ENCODE measurements at places on chromosomes 16 and 17.
A peak's percentile ranks its signal among the peaks of the same experiment; 100 is the strongest.

GRCh38 chr16:9099131-9099625 is 7.7 kb downstream of the HAPSTR1 start:
- no peak for DNase-seq

DNA sequence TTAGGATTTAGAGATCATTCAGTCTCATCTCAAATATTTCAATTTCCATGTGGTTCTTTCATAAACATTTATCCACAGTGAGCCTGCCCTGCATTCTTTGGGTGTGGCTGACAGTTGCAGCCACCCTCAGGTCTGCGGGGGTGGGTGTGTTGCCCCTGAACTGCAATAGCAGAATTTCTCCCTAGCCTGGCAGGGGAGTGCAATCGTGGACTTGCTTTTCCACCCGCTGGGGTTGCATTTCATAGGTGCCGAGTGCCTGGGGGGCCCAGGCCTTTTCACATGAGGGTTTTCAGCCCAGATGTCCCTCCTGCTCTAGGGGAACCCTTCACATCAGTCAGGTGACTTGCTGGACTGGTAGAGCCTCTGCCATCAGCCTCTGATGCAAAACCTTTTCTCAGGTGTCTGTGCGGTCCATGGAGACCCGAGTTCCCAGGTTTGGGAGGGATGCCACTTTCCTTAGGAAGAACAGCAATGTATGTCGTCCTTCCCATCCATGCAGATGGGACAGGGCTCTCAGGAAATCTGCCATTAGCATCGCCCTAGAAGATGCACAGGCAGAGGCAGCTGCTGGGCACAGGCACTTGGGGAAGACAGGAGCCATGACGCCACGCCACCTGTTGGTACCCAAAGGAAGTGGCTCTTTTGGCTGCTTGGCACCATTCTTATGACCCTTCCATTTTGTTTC is 2.4 kb upstream of the USP36 start:
- DNase-seq, result peak; percentile 58

DNA sequence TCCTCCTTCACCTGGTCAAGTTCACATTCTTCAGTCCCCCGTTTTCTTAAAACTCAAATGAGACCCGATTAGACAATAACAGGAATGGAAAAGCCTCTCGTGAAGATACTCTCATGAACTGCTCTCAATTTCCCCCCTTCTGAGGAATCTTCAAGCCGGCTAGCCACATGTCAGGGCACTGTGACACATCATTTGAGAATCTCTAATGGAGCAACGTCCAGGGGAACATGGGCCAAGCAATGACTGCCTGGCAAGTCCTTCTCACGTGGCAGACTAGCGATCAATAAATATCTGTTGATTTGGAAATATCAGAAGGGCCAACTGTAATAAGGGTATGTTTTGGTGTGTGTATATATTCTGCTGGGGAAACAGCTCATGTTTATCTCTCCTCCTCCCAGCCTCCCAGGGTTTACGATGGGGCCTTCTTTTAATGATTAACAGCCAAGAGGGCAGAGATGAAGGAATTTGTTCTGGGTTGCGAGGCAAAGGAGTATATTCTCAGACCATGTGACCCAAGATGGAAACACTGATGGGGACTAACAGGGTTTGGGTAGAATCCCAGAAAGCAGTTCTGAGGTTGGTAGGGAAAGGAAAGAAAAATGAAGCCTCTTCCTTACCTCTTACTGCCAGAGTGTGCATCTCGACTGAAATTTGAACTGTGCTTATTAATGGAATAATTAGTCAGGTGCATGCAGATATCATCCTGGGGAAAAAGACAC is 21.4 kb downstream of the TTLL6 start:
- DNase-seq, result peak; percentile 87

- no peak for DNase-seq
Observed at GRCh38 chr17:4900231-4901107, 1.1 kb downstream of the C17orf107 start.

All from EL (cell line).